ENCODE measurements at places on chromosomes 2 and 18. TPM values are rescaled to one million over a fixed set of nuclear protein-coding genes. Genes with fewer than 3 reads are reported as not detected.

The SCN1A gene
- 0.33 TPM for total RNA-seq

The KCNK3 gene
- not detected for total RNA-seq

The WNT6 gene
- total RNA-seq, result not detected

The TLX2 gene
- total RNA-seq, result not detected

The PRKAG3 gene
- total RNA-seq, result not detected

The LYPD1 gene
- total RNA-seq, result 0.64 TPM

The WNT10A gene
- total RNA-seq, result not detected

The ZNF24 gene
- 50.1 TPM for total RNA-seq

The MC5R gene
- total RNA-seq, result 0.56 TPM

The RAMP1 gene
- 2.2 TPM for total RNA-seq

The SLC5A7 gene
- not detected for total RNA-seq

The POMC gene
- total RNA-seq, result 0.64 TPM

The AOX1 gene
- 0.80 TPM for total RNA-seq

The FOXD4L1 gene
- total RNA-seq, result not detected

The ANKRD62 gene
- total RNA-seq, result 0.13 TPM

The RNF152 gene
- 4.1 TPM for total RNA-seq

The FOXI3 gene
- total RNA-seq, result 0.69 TPM

The BIRC6 gene
- 125 TPM for total RNA-seq

The CPLX4 gene
- total RNA-seq, result not detected

The SMC6 gene
- total RNA-seq, result 28.8 TPM

The SERPINB12 gene
- not detected for total RNA-seq

The TCF7L1 gene
- 83.8 TPM for total RNA-seq

The TMEM185B gene
- 38.4 TPM for total RNA-seq

The GPR35 gene
- total RNA-seq, result 0.77 TPM

The SNORC gene
- 5.6 TPM for total RNA-seq

The LYG1 gene
- 1.4 TPM for total RNA-seq

The CIB4 gene
- not detected for total RNA-seq
